ENCODE measurements at places on chromosomes 12 and 14. TPM values are rescaled to one million over a fixed set of nuclear protein-coding genes. Genes with fewer than 3 reads are reported as not detected.

The SPPL3 gene
- total RNA-seq: 3.6 TPM

GRCh38 chr12:83122623-83122934 lies 435.9 kb downstream of the TMTC2 start:
- H3K27ac ChIP-seq: no peak overlapping the region
- H3K27me3 ChIP-seq: no peaks in the 10 kb centered on the region
- no peak for DNase-seq
- H3K36me3 ChIP-seq: no peaks in the 10 kb centered on the region

DNA sequence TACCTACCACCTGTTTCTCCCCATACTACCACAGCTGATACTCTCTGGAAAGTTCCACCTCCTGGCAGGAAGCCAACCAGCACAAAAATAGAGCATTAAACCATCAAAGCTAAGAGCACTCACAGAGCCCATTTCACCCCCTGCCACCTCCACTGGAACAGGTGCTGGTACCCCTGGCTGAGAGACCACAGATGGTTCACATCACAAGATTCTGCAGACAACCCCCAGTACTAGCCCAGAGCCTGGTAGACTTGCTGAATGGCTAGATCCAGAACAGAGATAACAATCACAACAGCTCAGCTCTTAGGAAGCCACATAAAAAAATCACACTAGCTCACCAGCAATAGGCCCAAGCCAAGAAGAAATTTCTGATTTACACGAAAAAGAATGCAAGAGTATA lies 855.2 kb downstream of the FSCB start:
- H3K4me3 ChIP-seq: no peak overlapping the region
- no peaks in the 10 kb centered on the region for H3K4me1 ChIP-seq
- H3K27me3 ChIP-seq: no peaks in the 10 kb centered on the region
- DNase-seq: no peak
- H3K36me3 ChIP-seq: no peaks in the 10 kb centered on the region

The PRIMA1 gene
- not detected for total RNA-seq

DNA sequence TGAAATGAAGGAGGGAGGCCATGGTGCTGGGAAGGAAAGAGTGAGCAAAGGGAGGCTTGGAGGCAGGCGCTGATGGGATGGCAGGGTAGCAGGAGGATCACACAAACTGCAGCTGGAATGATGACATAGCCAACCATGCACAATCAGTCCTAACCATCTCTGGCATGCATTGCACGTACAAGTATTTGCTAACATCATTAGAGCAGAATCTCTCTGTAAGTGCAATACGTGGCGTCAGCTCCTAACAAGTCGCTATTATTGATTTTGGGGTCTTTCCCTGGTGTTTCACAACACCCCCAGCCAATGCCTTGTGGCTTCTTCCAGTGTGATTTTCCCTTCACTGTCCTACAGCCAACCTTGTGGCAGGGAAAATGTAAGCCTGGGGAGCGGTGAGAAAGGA lies 18.5 kb downstream of the BDKRB1 start:
- H3K27me3 ChIP-seq: no peaks in the 10 kb centered on the region
- DNase-seq: peak; percentile 97
- H3K27ac ChIP-seq: peak overlapping the region; percentile 94
- H3K4me3 ChIP-seq: no peak overlapping the region
- H3K4me1 ChIP-seq: peaks cover 21% of the 10 kb centered on the region

DNA sequence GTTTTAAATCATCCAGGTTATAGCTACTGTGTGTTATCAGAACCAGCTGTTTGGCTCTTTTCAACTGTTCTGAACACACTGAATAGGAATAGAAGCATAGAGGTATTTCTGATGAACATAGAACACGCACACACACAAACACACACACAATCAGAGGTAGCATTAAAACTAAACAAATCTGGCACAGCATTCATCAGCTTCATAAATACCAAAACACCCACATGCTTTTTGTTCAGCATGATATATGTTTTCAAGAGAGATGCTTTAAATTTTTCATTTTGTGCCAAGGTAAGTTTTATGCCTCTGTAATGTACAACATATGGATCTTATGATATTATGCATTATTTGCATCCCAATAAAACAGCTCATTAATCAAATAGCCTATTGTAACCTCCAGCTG lies 208.6 kb downstream of the GALC start:
- H3K27me3 ChIP-seq: no peaks in the 10 kb centered on the region
- H3K27ac ChIP-seq: no peak overlapping the region
- H3K4me3 ChIP-seq: no peak overlapping the region
- DNase-seq: no peak
- H3K36me3 ChIP-seq: no peaks in the 10 kb centered on the region

The TAS2R19 gene
- 8.1 TPM for total RNA-seq

GRCh38 chr14:70416338-70416724 lies 559 bp downstream of the SYNJ2BP start:
- no peaks in the 10 kb centered on the region for H3K27me3 ChIP-seq
- peak overlapping the region; percentile 89 for H3K4me3 ChIP-seq
- H3K27ac ChIP-seq: peak overlapping the region; percentile 66
- no peaks in the 10 kb centered on the region for H3K4me1 ChIP-seq
- H3K36me3 ChIP-seq: no peaks in the 10 kb centered on the region

GRCh38 chr14:70888681-70889175 lies 18.5 kb upstream of the PCNX1 start:
- no peak overlapping the region for H3K4me3 ChIP-seq
- H3K27me3 ChIP-seq: no peaks in the 10 kb centered on the region
- no peaks in the 10 kb centered on the region for H3K36me3 ChIP-seq
- no peak overlapping the region for H3K27ac ChIP-seq

The RIMBP2 gene
- total RNA-seq: not detected

The ISCA2 gene
- 9.2 TPM for total RNA-seq

DNA sequence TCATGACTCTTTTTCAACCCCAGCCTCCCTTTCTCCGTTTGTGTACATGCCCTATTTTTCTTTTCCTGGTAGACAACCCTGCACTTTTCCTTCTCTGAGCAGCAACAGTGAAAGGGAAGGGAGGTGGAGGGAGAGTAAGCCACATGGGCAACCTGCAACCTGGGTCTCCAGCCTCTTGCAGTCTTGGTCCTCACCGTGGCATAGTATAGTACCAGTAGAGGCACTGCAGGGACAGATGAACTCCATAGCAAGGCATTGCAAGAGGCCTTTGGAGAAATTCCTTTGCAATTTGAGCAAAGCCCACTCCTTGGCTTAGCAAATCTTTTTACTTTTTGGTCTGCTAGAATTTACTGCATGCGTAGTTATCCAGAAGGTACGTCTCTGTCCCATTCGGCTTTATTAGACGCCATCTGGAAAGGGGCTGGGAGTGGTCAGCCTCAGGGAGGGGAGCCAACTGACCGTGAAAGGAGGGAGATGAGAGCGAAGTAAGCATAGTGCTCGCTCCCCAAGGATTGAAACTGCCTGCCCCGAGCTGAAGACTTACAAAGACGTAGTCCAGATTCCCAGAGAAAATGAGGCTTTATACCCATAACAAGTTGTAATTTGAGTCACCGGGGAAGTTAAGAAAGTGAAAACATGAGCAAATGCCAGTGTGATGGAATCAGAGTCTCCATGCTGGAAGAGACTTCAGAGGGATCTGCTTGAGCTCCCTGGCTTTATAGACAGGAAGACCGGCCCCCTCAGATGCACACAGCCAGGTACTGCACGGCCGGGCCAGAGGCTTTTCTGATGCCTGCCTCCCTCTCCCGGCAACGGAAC lies 332.0 kb downstream of the CACNA1C start:
- peaks cover 9% of the 10 kb centered on the region for H3K4me1 ChIP-seq
- peak overlapping the region; percentile 30 for H3K27ac ChIP-seq

Data from IMR-90 (cell line).